ENCODE measurements at places on chromosomes 2 and 18.

DNA sequence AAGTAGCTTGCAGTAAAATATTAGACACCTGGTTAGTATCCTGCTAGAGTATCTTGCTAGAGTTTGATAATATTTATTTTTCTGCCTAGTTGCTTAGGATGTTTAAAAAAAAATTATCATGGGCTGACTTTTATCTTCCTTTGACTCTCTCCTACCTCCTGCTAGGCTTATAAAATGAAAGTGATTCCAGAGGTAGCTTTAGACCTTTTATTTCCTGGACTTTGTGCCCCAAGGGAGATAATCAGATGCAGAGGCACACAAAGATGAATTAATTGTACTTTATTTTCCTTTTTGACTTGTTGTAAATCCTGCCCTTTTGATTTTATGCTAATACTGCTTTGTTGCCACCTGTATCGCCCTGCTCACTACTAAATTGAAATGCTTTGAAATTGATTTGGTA lies 130.7 kb downstream of the WDSUB1 start:
- DNase-seq, result no peak

GRCh38 chr18:6488956-6489355 lies 74.2 kb upstream of the L3MBTL4 start:
- DNase-seq, result no peak

- DNase-seq, result no peak
Measured at GRCh38 chr2:122764014-122764413, 1008.6 kb downstream of the TSN start.

GRCh38 chr2:159053161-159054031 lies 85.0 kb downstream of the TANC1 start:
- DNase-seq, result no peak

DNA sequence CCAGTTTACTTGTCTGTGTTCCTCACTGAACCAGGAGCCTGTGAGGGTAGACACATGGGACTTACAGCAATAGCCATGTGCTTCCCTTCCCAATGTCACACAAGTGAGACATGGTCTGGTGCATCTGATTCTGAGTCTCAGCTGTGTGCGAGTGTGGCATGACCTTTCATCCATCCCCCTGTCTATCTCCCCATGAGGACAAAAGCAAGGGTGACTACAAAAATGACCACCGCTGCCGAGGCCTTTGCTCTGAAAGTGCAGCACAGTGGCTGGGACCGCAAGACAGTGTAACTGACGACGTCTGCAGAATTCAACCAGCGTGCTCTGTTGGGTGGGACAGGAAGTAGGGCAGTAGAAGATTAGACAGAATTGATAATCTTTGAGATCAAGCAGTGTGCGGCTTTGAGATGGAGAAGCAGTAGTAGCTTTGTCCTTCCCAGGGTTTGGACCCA lies 50.5 kb downstream of the RAB31 start:
- DNase-seq, result peak; percentile 74

DNA sequence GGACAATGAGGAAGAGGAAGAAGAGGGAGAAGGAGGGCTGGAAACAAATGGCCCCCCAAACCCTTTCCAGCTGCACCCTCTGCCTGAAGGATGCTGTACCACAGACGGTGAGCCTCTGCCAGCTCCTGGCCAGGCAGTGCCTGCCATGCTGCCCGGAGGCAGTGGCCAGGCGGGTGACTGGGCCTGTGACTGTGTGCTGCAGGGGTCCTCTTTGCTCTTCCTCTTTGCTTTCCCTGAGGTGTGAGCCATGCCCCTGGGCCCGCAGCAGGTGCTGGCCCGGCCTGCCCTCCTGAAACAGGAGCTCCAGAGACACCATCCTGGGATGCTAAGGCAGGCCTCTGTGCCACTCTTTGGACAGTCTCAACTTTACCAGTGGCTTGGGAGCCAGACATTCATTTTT lies 28.6 kb downstream of the GREB1 start:
- DNase-seq, result no peak

- DNase-seq, result no peak
Measured at GRCh38 chr18:48672671-48673340, 134.0 kb downstream of the CTIF start.

- no peak for DNase-seq
Measured at GRCh38 chr2:111045771-111046444, 74.8 kb upstream of the BCL2L11 start.

DNA sequence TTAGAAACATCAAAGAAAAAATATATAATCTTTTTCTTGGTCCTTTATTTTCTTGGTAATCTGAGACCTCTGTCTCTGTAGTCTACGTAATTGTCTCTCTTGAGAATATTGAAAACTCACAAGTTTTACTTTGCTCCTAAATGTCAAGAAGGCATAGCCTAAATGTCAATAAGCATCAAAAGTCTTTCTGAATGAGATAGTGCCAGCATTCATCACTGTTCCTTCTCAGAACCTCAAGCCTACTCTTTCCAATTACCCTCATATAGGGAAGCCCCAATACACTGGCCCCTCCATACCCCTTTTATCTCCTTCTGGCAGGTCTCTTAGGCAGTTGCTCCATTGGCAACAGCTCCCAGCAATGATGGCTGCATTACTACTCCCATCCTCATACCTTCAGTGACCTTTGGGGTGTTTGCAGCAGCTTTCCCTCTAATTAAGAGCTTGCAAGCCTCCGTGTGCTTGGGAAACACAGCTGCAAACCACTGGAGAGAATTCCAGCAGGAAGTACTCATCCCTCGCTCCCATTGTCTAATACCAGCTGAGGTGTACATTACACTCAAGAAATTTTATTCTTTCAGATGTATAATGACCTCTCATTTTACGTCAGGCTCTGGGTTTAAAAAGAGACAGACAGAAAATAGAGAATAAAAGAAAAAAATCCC lies 95.8 kb downstream of the KYNU start:
- no peak for DNase-seq

DNA sequence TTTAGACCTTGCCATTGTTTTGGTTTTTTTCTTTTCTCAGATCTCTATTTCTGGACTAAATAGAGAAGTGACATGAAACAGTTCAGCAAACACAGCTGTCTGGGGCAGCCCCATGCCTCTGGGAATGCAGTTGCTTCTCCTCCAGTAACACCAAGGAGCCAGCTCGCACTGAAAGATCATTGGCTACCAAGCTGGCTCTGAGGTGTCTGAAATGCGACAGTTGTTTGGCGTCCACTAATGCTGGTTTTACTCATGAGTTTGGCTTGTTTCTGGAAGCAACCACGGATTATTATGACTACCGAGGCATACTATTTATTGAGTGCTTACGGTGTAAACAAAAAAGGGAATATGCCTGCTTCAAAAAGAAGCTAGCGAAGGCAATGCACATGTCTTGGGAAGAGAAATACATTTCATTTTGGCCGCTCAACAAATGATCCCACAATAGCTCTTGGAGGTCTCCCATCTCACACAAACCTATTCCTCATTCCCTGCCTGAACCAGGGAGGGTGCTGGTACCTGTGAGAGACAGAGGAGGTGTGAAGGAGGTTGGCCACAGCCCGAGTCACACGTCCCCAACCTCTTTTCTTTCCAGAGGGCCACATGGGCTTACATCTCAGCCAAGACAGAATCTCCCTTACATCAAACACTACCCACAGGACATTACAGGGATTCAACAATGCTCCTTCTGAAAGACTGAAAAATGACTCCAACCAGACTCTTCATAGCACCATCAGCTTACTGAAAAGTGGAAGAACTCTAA lies 37.5 kb upstream of the NEB start:
- no peak for DNase-seq

DNA sequence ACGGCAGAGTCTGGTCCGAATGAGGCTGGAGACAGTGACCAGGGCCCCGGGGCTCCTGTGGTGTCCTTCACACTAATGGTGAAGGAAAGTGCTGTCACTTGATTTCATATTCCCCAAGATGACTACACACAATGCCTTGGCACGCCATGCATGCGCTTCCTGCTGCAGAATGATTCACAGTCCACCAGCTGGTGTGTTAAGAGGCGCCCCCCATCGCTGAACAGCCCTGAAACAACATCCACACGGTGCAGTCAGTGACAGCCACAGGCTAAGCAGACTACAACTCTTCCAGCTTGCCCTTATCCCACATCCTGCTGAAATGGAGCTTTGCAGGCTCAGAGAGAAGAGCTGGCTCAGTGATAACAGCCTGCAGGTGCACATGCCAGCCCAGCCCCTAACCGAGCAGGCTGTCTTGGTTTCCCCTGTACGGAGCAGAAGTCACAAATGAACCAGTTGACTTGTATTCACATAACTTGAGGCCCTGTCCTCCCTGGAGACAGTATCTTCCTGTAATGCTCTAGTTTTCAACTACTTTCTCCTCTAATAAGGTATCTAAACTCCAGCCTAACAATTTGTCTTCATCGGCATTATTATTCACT lies 24.3 kb upstream of the CDH20 start:
- no peak for DNase-seq

- DNase-seq, result no peak
Measured at GRCh38 chr2:38301340-38301968, 75.6 kb downstream of the ATL2 start.

DNA sequence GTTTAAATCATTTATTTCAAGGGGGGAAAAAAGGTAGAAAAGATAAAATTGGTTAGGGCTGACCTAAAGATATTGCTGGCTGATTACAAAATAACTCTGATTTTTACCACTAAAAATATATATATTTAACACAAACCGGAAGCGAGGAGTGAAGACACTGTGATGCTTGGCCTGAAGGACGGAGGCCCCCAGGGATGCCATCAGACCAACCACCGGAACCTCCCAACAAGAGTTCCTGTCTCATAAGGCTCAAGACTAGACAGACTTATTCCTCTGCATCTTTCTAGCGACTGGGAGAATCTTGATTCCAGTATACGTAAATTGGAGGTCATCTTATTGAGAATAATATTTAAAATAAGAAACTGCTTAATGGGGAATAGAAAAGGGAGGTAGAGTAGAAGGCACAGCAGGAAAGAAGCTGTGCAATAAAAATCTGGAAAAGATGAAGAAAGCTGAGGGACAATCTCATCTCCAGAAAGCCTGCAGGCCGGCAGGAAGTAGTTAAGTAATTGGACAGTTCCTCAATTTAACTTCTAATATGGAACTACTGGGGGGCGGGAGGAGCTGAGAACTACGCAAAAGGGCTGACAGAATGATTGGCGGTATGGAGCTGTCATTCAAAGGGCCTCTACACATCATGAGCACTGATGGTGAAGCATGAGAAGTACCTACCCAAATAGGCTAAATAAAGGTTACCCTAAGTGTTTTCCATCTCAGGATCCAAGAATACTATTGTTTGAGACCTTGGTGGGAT lies 91.1 kb downstream of the DTNB start:
- DNase-seq, result peak; percentile 15

GRCh38 chr2:43071599-43072550 lies 154.5 kb downstream of the ZFP36L2 start:
- DNase-seq, result no peak

DNA sequence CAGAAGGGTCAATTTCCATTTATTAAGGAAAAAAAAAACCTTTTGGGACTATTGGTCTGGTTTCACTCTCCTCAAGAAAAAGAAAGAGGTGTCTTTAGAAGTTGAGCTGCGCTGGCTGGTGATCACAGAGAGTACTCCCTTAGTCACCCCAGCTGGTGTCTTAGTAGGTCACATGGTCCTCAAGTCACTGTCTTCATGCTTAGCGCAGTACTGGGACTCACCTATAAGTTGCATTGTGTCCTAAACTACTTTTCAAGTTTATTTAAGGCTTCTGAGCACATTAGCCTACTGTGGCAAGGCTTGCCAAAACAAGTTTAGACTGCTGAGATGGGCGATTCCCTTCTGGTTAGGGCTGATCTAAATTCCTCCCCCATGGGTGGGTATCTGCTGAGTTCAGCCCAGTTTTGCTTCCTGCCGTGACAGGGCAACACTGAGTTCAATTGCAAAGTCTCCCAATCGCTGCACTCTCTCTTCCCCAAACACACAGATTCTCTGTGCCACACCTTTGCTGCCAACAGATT lies 824.9 kb upstream of the CRIM1 start:
- DNase-seq, result no peak

DNA sequence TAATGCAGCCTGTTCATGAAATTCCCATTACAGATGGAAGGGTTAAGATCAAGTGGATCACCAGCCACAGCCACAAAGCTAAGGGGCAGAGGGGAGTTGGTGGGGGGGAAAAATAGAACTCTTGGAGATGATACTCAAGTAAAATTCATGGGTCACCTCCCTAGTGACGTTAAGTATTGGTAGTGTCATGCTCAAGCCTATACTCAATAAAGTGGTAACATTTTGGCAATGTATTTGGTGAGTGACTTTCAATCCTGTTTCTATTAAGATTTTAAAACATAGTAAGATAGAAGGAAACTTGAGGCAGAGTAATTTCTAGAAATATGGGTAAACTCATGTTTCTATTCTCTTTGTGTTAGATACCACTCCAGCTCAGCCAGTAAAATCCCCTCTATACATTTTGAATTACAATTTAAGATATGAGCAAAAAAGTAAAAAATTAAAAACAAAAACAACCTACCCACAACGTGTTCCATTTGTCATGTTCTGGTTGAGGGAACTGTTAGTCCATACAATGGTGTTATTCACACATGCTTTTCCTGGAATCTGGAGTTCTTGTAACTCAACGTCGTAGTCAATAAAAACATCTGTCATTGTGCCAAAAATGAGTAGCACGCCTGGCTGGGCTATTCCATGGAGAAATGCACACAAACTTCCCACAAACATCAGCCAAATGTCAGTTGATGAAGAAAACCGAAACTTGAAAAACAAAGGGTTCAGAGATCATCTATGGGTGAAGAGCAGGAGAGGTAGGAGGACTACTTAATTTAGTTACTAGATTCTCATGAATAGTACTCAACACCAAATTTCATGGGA lies 18.1 kb downstream of the ABCB11 start:
- DNase-seq, result no peak

- DNase-seq, result peak; percentile 90
Measured at GRCh38 chr2:134411828-134412638, 158.2 kb downstream of the MGAT5 start.

DNA sequence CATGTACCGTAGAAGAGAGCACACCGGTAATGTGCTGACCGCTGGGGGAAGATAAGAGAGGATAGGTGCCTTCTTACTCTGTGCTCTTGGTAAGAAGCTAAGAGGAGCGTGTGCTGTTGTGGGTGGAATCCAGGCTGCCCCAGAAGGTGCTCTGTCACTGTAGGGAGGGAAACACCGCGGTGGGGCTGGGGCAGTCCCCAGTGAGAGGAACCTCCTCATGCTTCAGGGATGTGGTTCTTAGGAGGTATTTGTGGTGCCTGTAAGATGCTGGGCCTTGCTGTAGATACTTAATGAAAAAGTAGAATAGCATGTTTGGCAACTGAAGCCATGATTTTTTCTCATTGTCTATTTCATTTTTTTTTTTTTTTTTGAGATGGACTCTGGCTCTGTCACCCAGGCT lies 1.1 kb downstream of the COLEC11 start:
- DNase-seq, result no peak

DNA sequence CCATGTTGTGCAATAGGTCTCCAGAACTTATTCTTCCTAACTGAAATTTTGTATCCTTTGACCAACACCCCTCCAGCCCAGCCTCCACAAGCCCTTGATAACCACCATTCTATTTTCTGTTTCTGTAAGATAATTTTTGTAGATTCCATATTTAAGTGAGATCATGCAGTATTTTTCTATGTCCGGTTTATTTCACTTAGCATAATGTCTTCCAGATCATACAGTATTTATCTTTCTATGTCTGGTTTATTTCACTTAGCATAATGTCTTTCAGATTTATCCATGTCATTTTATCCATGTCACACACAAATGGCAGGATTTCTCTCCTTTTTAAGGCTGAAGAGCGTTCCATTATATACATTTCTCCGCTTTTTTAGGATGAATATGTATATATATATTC lies 24.4 kb upstream of the ONECUT2 start:
- no peak for DNase-seq

- no peak for DNase-seq
Measured at GRCh38 chr2:168639441-168639898, 163.0 kb upstream of the NOSTRIN start.
